ENCODE measurements at places on chromosomes 12 and 14.
A peak's percentile ranks its signal among the peaks of the same experiment; 100 is the strongest.

DNA sequence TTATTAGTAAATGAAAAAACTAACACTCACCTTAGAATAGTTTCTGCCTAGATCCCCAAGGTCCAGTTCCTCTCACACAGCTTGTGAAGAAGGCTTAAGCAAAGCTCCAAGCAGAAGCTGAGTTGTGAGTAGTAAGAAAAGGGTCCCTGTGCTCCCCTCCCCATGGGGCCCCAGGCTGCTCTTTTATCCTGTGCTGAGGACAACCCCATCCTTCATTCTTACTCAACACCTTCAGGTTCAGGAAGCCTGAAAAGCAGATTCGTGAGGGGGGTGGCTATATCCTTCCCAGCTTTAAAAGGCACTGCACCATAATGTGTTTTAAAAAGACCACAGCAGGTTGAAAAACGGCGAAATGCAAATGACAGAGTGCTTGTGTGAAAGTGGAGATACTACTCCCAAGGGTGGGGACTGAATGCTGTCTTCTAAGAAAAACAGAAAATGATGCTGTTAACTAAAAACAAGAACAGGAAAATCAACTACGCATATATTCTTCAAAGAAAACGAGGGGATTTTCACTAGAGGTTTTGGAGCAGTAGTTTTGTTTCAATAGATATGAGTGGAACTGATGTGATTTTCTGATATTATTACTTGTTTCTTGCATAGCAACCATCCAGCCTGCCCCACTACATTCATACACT is 182.7 kb downstream of the KTN1 start:
- DNase-seq, result no peak

DNA sequence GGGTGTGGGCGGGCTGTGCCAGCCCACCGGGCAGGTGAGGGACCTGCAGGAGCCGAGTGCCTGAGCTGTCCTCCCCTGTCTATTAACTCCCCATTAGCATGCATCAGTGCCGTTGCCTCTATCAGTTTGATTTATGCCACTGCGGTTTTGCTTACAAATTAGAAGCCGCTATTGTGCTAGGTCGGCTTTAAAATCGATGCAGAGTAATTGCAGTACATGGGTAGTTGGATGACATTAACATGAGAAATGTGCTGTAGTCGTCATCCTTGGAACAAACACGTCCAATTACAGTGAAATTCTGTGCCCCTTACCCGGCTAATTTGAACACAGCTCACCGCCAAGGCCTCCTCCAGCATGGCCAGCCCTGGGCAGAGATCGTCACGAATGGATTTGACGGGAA is 145.8 kb downstream of the TSPAN9 start:
- DNase-seq, result no peak

GRCh38 chr12:50720501-50720900 is 43.4 kb upstream of the ATF1 start:
- no peak for DNase-seq

GRCh38 chr12:52204931-52205505 is 13.2 kb upstream of the KRT80 start:
- DNase-seq, result no peak

- DNase-seq, result no peak
These were observed 12.3 kb upstream of the SLC35E3 start for GRCh38 chr12:68733661-68734071.

DNA sequence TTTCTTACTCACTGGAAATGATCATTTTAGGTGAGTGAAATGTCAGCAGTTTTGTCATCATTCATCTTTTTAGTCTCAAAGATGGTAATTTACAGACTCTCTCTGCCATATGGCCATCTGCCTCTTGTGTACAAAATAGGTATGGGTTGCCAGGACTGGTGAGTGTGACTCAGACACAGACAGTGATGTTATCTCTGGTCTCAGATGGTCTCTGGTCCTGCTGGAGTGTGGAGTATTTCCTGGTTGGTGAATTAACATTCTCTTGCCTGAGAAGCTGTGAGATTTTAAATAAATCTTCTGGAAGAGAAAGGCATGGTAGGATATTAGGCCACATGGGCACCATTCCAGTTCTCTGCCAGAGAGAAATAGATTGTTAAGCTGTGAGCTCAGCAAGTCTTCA is 207.0 kb downstream of the ATP23 start:
- no peak for DNase-seq

DNA sequence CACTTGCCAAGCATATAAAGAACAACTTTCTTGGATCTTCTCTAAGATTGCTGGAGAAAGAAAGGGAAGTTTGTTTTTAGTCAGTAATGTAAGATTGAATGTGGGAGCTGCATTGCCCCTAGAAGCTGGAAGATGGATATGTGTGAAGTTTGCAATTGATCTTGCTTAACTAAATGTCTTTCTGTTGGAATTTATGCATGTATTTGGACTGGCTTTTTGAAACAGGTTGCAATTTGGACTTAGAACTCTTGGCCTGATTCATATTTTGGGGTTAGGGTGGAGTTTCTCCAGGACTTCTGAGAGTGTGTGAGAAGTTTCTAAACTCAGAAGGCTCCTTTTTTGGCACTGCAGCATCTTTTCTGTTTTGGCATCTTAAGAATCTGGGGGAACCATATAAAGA is 26.4 kb downstream of the IFT43 start:
- DNase-seq, result no peak

GRCh38 chr14:90642244-90642717 is 173.9 kb downstream of the TTC7B start:
- DNase-seq, result no peak

- DNase-seq, result peak; percentile 50
These were observed 1.0 kb downstream of the INSM2 start for GRCh38 chr14:35534873-35535482.

GRCh38 chr14:59265808-59266207 is 77.3 kb downstream of the DAAM1 start:
- no peak for DNase-seq

- DNase-seq, result no peak
These were observed 11.0 kb downstream of the KLHDC1 start for GRCh38 chr14:49703965-49704364.

- no peak for DNase-seq
These were observed 128.2 kb downstream of the TMEM30B start for GRCh38 chr14:61152851-61153364.

All from stimulated activated CD8-positive, alpha-beta memory T cell treated with anti-CD3 and anti-CD28 coated beads, Interleukin-4, amount 100 ng/mL, for 24 hours (primary cell).